ENCODE measurements at places on chromosomes 2 and 18.

DNA sequence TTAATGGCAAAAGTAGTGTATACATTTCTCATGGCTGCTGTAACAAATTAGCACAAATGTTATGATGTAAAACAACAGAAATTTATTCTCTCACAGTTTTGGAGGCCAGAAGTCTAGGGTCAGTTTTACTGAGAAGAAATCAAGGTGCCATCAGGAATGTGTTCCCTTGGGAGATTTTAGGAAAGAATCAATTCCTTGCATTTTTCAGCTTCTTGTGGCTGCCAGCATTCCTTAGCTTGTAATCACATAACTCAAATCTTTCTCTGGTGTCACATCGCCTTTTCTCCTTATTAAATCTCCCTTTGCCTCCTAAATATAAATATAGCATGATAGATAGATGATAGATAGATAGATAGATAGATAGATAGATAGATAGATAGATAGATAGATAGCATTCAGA is 307.0 kb upstream of the REG3G start:
- no peak for DNase-seq

- DNase-seq, result no peak
These were observed 319.2 kb downstream of the LRATD1 start for GRCh38 chr2:14951569-14952285.

GRCh38 chr2:95044601-95045000 is 19.1 kb downstream of the MAL start:
- no peak for DNase-seq

DNA sequence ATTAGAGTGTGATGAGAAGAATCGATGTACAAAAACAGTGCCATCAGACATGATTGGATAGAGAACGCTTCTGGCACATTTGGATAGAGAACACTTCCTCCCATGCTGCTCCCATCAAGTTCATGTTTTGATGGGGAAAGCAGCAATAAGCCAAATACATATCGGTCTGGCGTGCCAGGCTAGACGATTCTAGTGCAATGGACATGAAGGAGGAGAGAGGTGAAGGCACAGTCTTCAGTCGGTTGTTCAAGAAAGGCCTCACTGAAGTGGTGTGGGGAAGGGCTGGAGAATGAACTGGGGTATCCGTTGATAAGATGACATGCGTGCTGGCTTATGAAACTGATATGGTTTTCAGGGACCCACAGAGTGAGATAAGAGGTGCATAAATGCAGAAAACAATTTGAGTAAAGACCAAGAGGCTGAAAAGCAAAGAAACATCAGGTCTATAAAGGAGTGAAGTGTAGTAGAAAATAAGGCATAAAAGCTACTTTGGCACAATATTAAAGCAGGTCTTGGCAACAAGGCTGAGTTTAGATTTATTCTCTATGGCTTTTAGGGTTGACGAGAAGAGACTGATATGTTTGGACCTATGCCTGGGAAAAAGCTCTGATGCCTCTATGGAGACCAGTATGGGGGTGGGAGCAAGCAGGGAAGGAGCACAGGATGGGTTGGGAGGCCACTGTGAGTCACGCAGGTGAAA is 117.6 kb upstream of the PIEZO2 start:
- no peak for DNase-seq

- DNase-seq, result no peak
These were observed 780 bp downstream of the SRD5A2 start for GRCh38 chr2:31579996-31580320.

GRCh38 chr18:3875961-3876360 is 426.0 kb downstream of the TGIF1 start:
- DNase-seq, result no peak

DNA sequence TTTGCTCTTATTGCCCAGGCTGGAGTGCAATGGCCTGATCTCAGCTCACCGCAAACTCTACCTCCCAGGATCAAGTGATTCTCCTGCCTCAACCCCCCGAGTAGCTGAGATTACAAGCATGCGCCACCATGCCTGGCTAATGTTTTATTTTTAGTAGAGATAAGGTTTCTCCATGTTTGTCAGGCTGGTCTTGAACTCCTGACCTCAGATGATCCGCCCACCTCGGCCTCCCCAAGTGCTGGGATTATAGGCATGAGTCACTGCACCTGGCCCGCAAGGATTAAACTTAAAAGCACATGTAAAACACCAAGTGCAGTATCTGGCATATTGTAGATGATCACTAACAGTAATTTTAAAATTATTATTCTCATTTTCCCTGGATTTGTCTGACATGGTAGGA is 72.9 kb downstream of the C1QL2 start:
- no peak for DNase-seq

GRCh38 chr2:170345607-170346006 is 167.7 kb downstream of the MYO3B start:
- DNase-seq, result no peak

DNA sequence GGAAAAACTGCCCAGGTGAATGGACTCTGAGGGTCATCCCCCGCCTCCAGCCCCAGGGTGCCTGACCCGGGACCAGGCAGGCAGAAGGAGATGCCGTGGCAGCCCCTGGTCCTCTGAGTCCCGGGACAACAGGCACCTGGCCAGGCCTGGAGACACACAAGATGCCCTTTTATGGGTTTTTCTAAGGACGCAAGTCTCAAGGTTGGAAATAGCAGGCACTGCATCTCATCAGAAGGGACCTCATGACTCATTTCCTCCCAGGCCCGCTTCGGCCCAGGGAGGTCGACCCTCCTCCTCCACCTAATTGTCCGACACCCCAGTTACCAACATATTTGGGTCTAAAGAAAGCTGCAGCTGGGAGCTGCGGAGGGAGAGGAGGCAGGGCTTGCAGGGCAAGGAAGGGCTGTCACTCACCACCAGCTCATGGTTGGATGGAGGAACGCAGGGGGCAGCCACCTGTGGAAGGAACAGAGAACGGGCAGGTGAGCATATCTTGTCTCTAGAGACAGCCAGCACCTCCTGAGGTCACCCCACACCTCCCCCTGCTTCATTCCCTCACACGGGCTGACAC is 82.9 kb downstream of the TNS1 start:
- DNase-seq, result no peak

DNA sequence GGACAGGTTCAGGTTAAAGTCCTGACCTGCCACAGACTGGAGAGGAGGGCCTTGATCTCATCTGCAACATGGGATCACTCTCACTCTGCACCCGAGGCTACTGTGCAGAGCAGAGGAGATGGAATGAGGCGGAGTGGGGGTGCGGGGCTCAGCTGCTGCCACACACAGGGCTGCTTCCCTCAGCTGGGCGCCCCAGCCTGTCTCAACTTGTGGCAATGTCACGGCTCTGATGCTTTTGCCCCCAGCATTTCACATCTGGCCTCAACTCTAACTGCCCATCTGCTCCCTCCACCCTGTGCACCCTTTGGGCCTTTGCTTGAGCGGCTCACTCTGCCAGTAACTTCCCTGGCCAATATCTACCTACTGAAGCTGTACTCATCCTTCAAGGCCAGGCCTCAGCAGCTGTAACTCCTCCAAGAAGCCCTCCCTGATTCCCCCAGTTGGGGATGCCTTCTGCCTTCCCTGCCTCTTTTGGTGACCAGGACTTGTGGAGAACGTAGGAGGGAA is 70.3 kb downstream of the POLR1A start:
- no peak for DNase-seq

DNA sequence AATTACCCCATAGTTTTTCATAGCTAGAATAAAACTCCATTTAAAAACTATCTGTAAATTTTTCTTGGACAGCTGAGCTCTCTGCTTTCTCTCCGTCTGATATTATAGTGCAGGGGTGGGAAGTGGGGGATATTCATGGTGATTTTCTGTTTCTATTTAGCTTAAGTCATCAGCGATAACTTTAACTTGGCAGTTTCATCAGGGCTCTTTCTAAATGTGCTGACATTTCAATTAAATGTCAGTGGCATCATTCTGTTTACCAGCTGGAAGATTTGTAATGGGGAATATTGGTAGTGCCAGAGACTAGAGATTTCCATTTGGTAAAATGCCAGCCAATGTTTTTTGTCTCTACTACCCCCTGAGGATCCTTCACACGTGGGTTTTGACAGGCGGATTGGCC is 53.5 kb upstream of the CAPN13 start:
- DNase-seq, result no peak

DNA sequence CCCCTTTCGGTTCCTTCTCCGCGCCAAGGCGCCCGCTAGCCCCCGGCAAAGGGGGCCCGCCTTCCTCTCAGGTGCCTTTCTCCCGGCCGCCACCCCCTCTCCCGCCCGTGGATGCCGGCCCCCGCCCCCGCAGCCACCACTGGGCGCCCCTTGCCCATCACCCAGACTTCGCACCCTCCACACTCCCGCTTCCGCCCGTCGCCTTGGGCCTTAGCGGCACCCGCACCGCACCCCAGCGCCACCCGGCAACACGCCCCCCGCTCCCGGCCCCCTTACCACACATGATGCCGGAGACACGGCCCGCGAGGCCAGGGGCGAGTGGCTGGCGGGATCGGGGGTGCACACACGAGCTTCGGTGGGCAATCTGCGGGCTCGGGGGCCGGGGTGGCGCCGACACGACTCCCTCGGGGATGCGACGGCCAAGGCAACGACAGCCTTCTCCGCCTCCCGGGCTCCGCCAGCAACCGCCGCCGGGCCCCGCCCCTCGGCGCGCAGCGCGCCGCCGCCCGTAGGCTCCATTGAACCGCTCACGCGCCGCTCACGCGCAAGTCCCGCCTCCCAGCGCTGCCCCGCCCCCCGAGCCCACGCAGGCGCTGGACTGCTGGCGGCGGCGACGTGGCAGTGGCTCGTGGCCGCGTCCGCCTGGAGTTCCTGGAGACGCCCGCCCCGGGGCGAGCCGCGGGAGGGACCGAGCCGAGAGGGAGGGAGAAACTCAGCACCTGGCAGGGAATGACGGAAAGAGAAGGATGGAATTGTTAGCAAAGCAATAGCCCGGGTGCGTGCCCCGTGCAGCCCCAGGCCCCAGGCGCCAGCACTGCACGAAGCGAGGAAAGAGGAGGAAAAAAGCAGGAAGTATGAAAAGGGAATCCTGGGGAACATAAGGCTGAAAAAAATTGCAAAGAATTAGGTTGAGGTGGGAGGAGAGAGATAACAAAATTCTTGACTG is at the start of gene GFPT1:
GFPT1 (minus strand) TSS at position 439 of the 946 bp plus-strand sequence; CDS start at position 283, 156 bp downstream.
- peak; percentile 85 for DNase-seq

- DNase-seq, result no peak
These were observed 15.2 kb downstream of the INPP5D start for GRCh38 chr2:233075141-233075965.

DNA sequence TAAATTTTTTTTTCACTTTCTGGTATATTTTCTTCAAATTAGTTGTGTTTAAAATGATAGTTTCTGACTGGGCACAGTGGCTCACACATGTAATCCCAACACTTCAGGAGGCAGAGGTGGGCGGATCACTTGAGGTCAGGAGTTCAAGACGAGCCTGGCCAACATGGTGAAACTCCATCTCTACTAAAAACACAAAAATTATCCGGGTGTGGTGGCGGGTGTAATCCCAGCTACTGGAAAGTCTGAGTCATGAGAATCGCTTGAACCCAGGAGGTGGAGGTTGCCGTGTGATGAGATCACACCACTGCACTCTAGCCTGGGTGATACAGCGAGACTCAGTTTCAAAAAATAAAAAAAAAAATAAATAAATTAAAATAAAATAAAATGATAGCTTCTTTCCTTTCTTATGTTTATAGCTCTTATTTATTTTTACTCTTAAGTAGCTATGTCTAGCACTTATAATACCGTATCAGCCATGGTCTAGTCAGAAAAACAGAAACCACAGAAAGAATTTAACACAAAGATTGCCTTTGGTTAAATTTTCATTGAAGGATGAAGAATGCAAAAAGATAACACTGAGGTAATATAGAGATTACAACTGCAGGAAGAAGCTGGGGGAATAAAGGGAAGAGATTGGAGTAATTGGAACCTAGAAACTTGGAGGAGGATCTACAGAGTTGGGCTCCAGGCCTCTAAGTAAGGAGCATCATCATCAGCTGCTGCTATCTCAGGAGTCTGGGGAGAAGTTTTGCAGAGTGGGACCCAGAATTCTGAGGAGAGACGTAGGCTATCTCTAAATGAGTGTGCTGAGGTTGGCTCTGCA is 54.7 kb upstream of the MBOAT2 start:
- DNase-seq, result no peak

DNA sequence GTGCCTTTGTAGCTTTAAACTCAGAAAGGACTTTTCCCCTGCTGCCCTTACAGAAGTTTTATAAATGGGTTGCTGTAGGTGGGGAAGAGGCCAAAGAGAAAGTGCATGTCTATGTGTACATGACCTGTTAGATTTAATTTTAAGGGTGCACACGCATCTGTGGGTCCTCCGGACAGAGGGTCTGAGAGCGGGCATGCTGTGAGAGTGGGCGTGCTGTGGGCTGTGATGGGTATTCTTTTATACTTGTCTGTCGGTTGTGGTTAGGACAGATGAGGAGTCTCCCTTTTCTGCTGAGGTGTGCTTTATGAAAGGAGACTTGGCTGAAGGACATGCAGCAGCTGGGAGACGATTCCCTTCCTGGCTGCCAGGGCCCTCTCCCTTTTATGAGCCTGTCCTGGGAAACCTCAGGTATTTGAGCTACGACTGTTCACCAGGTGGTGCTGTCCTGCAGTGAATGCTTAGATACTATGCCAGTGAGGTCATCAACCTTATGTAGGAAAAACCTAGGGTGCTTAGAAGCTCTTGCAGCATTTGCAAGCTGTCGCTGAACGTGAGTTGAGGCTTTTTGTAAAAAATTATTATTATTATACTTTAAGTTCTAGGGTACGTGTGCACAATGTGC is 67.5 kb downstream of the TANC1 start:
- no peak for DNase-seq

All from stimulated activated CD8-positive, alpha-beta memory T cell treated with anti-CD3 and anti-CD28 coated beads, Interleukin-4, amount 100 ng/mL, for 1 hour (primary cell).